ENCODE measurements at places on chromosomes 1 and 21.

GRCh38 chr1:235011599-235012435, 116.8 kb downstream of the TOMM20 start:
- no peak for DNase-seq

DNA sequence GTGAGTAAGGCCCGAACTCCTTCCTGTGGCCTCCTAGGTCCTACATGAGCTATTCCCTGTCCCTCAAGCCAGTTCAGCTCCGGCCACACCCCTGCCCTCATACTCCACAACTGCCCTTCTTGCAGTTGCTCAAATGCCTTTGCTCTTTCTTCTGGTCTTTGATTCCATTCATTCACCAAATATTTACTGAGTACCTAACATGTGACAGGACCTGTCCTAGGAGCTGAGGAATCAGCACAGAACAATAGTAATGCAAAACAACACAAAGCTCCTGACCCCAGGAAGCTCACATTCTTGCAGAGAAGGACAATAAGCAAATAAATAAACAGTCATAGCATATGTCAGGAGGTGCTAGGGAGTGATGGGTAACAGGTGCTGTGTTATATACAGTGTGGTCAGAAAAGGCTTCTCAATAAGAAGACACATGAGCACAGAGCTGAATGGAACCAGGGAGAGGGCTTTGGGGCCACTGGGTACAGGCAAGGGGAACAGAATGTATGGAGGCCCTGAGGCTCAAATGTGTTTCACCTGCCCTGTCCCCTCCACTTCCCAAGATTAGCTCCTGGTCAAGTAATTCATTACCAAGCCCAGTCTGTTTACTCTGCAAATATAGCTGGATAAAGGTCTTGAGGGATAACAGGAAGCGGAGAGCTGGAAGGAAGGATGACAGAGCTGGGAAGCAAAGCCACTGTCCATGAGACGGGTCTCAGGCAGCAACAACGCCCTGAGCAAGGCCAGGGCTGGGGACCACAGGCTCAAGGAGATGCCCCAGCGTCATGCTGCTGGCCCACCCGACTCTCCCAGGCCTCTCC, 145.1 kb downstream of the CSMD2 start:
- no peak for DNase-seq

DNA sequence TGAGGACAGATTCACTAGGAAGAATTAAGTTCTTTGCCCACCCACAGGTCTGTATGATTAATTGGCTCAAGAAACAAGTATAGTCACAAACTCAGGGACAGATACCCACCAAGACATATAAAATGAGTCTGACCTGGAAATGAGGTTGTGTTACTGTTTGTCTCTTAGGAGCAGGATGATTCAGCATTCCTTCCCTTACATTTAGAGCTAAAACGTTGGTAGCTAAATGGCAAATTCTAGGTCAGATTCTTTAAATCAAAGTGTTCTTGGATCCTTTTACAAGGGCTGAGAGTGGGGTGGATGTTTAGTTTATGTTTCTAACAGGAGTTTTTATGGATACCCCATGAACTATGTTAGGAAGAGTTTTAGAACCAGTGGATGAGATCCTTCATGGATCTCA, 4.7 kb downstream of the RIMKLA start:
- DNase-seq, result no peak

DNA sequence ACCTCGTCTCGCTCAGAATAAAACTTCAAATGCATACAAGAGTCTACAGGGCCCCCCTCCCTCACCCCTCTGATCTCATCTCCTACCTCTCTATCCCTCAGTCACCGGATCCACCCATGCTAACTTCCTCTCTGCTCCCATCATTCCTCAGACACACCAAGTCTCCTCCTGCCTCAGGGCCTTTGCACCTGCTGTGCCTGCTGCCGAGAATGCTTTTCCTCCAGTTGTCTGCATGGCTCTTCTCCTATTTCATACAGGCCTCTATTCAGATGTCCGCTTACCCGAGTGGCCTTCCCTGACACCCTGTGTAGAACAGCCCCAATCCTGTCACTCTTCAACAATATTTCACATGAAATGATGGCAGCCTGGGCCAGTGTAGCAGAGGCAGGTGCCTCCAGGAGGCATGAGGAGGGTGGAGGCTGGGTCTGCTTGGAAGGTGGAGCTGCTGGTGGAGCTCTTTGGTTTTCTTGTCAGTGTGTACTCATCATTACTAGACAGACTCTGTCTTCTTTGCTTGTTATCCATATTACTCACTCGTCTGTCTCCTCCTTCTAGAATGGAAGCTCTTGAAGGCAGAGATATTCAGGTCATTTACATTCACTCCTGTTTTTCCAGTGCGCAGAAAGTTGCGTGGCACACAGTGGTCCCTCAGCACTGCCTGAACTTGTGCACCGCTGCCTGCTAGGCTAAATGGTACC, 4.2 kb downstream of the SH2D2A start:
- DNase-seq, result no peak

DNA sequence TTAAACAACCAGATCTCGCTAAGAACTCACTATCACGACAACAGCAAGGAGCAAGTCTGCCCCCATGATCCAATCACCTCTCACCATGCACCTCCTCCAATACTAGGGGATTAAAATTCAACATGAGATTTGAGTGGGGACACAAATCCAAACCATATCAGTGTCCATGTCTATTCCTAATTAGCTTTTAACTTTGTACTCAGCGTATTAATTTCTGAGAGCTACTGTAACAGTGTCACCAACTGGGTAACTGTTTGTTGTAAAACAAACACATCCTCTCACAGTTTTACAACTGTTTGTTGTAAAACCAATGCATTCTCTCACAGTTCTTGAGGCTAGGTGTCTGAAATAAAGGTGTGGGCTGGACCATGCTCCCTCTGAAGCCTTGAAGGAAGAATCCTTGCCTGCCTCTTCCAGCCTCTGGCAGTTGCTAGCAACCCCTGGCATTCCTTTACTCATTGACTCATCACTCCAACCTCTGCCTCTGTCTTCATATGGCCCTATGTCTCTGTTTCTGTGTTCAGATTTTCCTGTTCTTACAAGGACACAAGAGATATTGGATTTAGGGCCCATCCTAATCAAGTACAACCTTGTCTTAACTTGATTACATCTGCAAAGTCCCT, 121.2 kb downstream of the LTN1 start:
- no peak for DNase-seq

- no peak for DNase-seq
These were observed 127.4 kb downstream of the DHRS3 start for GRCh38 chr1:12490532-12491142.

- DNase-seq, result no peak
These were observed 13.9 kb upstream of the CD53 start for GRCh38 chr1:110859062-110859461.

DNA sequence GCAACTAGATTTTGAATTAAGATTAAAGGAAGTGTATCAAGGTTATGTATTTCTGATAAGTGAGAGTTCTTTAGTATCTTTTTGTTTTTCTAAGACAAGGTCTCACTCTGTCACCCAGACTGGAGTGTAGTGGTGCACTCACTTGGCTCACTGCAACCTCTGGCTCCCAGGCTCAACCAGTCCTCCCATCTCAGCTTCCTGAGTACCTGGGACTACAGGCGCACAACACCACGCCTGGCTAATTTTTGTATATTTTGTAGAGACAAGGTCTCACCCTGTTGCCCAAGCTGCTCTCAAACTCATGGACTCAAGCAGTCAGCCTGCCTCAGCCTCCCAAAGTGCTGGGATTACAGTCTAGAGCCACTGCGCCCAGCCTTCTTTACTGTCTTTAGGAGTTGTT, 33.7 kb downstream of the DHX9 start:
- DNase-seq, result no peak

DNA sequence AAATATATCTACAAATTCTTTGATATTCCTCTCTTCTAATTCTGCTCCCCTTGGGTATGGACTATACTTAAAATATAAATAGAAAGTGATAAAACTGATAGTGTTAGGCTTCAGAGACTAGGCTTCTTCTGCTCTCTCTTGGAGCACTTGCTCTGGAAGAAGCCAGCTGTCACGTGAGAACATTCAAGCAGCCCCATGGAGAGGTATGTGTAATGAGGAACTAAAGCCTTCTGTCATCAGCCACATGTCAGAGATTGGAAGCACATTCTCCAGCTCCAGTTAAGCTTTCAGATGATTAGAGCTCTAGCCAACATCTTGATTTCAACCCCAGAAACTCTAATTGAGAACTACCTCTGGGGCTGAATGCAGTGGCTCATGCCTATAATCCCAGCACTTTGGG, 34.3 kb downstream of the XKR8 start:
- DNase-seq, result no peak

GRCh38 chr1:245501633-245502032, 346.8 kb downstream of the KIF26B start:
- no peak for DNase-seq

DNA sequence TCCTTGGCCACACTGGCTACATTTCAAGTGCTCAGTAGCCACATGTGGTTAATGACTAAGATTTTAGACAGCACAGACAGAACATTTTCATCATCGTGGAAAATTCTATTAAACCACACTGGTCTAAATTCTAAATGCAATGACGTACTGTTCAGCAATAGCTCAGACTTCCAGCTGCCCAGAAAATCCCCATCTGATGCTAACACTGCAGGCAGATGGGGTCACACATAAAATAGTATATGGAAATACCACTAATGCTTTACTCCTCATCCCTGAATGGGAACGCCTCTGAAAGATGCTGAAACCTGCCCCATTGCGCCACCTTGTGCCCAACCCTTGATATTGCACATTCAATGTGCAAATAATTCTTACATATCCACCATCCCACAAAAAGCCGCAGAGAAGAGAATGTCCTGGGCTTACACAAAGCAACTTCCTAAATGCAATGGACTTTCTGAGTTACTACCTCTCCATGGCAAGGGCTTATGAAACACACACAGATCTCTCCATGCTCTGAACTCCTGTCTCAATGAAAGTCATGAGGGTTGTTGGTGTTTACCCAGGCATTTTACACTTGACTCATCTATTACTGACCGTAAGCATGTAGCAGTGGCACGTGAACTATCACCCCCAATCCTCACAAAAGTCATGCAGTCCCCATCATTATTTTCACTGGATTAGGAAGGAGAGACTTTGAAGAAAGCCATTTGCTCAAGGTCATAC, 20.3 kb upstream of the SLC5A9 start:
- peak; percentile 63 for DNase-seq

DNA sequence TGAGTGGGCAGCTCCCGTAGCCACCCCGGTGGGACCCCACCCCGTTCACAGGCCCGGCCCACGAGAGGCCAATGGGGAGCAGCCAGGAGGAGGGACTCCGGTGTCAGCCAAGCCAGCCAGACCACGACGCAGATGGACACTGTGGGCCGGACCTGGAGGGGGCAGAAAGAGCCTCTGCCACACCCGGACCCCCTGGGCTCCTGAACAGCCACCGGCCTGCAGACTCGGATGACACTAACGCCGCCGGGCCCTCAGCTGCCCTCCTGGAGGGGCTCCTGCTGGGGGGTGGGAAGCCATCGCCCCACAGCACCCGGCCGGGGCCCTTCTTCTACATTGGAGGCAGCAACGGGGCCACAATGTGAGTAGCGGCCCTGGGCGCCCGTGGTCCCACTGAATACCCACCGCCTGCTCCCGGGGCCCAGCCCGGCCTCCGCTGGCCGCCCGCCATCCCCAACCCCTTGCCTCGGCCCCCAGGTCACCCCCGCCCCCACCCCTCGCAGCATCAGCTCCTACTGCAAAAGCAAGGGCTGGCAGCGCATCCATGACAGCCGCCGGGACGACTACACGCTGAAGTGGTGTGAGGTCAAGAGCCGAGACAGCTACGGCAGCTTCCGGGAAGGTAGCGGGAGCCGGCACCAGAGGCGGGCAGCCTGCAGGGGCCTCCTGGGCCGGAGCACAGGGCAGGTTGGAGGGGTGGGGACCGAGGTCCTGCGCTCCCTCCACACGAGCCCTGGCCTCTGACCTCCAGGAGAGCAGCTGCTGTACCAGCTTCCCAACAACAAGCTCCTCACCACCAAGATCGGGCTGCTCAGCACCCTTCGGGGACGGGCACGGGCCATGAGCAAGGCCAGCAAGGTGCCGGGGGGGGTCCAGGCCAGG, 6.5 kb downstream of the TTLL10 start:
- no peak for DNase-seq

DNA sequence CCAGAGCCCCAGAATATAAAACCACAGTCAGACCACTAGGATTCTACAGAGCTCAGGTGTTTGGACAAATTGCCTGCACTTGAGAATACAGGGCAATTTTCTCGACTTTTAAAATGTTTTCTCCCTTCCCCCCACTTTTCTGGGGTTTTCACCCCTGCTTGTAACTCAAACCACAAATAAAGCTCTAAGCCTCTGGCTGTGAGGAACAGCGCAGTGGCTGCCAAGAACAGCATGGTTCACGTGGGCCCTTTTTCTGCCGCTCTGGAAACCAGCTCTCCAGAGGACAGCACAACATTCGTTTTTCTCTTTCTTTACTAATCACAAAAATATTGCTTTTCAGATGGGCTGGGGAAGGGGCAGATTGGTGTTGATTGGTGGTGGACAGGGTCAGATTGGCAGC, 102.2 kb upstream of the JUN start:
- DNase-seq, result no peak

- no peak for DNase-seq
These were observed 23.2 kb downstream of the HAO2 start for GRCh38 chr1:119391749-119392148.

DNA sequence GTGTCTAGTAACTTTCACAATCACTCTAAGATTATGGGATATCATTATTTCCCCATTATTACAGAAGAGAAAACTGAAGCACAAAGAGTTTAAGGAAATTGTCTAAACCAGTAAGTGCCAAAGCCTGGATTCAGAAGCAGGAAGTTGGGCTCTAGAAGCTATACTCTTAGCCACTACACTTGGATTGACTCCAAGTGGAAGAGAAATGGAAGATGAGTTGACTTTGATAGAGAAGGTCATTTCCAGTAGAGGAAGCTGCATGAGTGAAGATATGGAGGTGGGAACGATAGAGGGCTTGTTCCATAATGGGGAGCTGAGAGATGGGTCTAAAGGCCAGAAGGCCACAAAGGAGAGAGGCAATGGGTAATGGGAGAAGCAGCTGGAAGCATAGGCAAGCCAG, 11.7 kb upstream of the TDRD10 start:
- DNase-seq, result no peak

GRCh38 chr1:100528871-100529270, 9.1 kb upstream of the GPR88 start:
- DNase-seq, result no peak

- no peak for DNase-seq
These were observed 123.9 kb upstream of the DPYD start for GRCh38 chr1:98044766-98045165.

DNA sequence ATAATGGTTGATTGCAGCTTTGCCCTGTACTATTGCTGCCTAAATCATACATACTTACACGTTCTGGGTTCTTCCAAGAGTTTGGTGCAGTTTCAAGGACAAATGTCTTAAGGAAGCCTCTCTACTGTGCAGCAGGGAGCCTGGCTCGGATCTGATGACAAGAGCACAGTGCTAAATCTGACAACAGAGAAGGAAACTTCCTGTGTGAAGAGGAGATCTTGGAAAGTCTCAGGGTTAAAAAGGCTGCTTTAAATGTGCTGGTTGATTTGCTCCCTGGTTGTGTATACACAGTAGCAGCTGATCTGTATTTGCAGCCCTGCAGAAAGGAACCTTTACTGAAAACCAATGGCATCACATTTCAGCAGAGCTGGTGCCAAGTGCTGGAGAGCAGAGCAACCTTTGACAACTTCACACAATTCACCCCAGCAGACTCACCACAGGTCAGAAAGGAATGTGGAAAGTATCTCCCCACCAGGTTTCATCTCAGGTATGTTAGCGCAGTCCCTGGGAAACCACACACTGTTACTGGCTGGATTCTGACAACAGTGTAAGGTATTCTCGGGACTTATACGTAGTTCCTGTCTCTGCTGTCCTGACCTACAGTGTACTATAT, 355.0 kb upstream of the ESRRG start:
- DNase-seq, result no peak

GRCh38 chr1:147611021-147611426, 59.3 kb downstream of the ACP6 start:
- no peak for DNase-seq

- DNase-seq, result no peak
These were observed 8.6 kb downstream of the RIIAD1 start for GRCh38 chr1:151729966-151730291.

Data from NCI-H1436 (cell line).